ENCODE measurements at places on chromosomes 12 and 14.

- DNase-seq = no peak
These were observed 905.3 kb upstream of the MDGA2 start for GRCh38 chr14:48580692-48581091.

GRCh38 chr12:129610601-129611120 is 293.2 kb downstream of the TMEM132D start:
- DNase-seq = no peak

DNA sequence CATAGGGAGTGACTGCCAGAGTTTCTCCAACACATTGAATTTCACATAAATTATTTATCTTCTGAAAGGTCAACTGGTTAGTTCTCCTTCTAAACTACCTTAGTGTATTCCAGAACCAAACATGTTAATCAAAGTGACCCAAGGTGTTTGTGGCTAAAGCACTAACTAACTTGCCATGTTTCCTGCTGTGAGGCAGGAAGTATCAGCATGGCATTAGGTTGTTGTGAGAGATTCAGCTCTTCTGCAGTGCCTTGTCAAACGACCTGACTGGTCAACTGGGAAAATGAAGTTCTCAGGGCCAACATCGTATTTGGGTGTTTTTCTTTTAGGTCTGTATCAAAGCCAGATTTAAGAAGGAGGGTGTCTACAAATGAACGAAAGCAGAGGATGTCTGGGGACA is 448.1 kb downstream of the APAF1 start:
- no peak for DNase-seq

GRCh38 chr14:64673316-64673715 is 30.9 kb upstream of the PLEKHG3 start:
- DNase-seq = no peak

DNA sequence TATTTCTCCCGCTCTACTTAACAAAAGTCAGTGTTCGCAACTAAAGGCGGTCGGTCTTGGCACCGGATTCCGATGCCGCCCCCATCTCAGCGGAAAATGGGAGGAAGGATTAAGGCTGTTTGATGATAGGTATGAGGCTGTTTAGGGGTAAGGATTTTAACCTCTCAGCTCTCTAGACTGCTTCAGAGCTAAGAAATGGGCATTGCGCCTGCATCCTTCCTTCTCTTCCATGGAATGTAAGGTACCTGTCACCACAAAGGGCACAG is 1.4 kb downstream of the COCH start:
- no peak for DNase-seq

GRCh38 chr12:9792961-9793617 is 32.4 kb upstream of the CD69 start:
- DNase-seq = peak; percentile 25

GRCh38 chr12:46530373-46531056 is 157.9 kb upstream of the SLC38A2 start:
- no peak for DNase-seq

Measured in fibroblast of upper back skin (primary cell).